ENCODE measurements at places on chromosomes 6 and 20.

DNA sequence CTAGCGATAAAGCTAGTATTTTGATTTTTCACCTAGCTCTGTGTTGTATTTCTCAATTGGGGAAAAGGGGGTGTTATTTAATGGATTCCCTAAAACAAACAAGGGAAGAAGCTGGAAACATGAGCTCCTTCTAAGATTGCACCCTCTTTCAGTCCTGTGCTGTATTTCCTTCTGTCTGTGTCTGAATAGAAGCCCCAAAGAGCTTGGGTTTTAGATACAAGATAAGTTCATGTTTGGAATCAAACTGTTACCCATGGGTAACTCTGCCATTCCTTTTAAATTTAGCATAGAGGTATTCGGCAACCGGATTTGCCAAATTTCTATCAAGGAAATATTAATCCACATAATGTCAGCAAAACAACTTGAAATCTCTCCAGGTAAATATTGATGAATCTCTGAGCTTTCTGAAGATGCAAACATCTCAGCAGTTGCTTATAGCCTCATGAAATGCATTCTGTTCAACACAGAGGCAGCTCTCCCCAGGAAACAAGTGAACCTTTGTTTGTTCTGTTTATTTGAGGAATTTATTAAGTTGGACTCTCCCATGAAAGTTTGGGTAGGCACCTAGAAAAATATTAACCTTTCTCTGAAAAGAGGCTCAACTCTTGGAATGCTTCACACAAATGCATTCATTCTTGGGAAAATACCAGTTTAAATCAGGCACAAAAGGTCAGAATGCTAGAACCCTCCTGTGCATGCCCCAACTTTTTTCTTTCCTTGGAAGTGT, 9.9 kb upstream of the SCGN start:
- no peak for DNase-seq

DNA sequence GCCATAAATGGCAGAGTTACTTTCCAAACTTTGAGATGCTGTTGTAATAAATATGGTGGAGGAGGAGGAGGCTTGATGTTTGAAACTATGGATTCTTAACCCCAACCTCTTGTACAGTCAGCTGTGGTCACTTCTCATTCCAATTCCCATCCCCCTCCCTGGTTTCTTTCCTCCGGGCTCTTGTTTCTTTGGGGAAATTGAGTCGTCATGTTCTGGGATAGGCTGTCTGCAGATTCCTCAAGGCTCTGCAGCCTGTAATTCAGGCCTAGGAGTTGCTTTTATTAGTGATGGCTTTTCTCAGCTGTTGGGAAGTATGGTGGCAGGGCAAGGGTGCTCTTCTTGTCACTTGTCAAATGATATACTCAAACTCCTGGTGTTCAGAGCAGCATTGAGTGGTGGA, 2.6 kb downstream of the PTK7 start:
- DNase-seq: no peak

GRCh38 chr6:52760105-52760765, 3.0 kb downstream of the GSTA2 start:
- DNase-seq: no peak

DNA sequence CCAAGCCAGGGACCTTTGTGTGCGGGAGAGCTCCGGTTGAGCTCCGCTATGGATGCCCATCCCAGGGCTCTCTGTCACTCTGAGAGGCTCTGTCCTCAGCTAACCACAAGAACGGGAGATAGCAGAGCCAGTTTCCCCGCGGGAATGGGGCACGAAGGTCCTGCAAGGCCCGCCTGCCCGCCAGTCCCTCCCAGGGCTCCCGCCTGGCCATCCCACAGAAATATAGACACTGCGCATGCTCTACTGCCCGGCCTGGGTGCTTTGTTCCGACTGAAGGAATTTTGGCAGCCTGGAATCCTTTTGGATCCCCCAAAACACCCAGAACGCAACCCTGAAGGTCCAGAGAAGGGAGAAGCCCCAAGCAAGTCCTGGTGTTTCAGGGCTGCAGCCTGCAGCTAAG, 8.6 kb upstream of the DEFB110 start:
- no peak for DNase-seq

DNA sequence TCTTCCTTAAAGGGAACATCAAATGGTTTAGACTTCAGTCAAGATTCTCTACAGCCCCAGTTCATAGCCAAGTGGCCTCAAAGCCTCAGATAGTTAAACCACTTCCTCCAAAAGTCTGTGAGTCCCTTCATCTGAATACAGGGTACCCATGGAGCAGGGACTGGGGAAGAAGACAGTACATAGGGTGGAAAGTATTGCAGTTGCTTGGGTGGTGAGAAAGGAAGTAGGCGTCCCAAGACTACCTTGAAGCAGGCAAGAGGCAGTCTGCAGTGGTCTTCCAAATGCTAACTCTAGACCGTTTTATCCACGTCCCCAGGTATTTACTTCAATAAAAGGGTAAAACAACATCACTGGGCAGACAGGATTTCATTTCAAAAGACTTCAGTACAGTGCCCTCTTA, 2.0 kb downstream of the FYN start:
- DNase-seq: no peak

DNA sequence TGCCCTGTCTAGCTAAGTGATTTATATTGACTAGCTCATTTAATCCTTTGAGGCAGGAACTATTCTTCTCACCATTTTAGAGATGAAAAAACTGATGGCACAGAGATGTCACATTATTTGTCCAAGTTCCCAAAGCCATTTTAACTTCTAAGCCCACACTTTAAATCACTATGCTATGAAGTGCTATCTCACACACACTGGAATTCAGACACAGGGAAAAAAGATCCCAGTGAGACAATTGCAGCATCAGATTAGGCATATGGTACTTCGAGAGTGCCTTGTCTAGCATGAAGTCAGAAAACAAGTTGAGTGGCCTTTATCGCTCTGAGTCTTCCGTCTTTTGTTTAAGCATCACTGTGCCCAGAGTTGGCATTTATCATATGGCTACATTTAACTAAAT, 54.1 kb upstream of the PDE7B start:
- no peak for DNase-seq
